ENCODE measurements at places on chromosomes 13 and 19. TPM values are rescaled to one million over a fixed set of nuclear protein-coding genes. Genes with fewer than 3 reads are reported as not detected.

ZNF765 gene
- 6.3 TPM for total RNA-seq

MISP gene
- not detected for total RNA-seq

SOHLH2 gene
- not detected for total RNA-seq

- H3K27me3 ChIP-seq = no peaks in the 10 kb centered on the region
- H3K36me3 ChIP-seq = no peaks in the 10 kb centered on the region
- peak; percentile 29 for DNase-seq
- no peak overlapping the region for H3K27ac ChIP-seq
Observed at GRCh38 chr19:41376998-41377365, 649 bp downstream of the TMEM91 start.

DNA sequence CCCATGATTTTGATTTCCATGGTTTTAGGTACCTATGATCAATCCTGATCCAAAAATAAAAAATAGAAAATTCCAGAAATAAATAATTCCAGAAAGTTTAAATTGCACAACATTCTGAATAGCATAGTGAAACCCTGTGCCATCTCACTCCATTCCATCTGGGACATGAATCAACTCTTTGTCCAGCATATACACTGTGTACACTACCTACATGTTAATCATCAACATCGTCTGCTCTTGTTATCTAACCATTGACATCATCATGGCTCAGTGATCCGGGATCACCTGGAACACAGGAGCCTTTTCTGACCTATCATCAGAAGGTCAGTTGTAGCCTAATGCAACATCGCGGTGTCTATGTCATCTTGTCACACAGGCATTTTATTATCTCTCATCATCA lies 75.6 kb downstream of the MYO16 start:
- H3K27me3 ChIP-seq = no peaks in the 10 kb centered on the region
- no peak overlapping the region for H3K4me3 ChIP-seq

DNA sequence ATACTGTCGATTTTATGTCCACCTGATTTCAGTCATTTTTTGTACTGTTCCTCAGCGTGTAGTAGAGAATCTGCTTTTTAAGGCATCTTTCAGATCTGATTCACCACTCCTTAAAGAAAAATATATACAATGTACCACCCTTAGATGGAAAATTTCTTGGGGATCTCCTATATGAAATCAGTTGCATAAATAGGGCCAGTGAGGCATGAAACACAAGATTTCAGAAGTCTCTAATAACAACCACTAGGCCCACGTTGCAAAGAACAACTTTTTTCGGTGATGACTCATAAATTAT lies 1.4 kb downstream of the USP12 start:
- no peak for DNase-seq
- no peaks in the 10 kb centered on the region for H3K27me3 ChIP-seq
- no peaks in the 10 kb centered on the region for H3K36me3 ChIP-seq

DNA sequence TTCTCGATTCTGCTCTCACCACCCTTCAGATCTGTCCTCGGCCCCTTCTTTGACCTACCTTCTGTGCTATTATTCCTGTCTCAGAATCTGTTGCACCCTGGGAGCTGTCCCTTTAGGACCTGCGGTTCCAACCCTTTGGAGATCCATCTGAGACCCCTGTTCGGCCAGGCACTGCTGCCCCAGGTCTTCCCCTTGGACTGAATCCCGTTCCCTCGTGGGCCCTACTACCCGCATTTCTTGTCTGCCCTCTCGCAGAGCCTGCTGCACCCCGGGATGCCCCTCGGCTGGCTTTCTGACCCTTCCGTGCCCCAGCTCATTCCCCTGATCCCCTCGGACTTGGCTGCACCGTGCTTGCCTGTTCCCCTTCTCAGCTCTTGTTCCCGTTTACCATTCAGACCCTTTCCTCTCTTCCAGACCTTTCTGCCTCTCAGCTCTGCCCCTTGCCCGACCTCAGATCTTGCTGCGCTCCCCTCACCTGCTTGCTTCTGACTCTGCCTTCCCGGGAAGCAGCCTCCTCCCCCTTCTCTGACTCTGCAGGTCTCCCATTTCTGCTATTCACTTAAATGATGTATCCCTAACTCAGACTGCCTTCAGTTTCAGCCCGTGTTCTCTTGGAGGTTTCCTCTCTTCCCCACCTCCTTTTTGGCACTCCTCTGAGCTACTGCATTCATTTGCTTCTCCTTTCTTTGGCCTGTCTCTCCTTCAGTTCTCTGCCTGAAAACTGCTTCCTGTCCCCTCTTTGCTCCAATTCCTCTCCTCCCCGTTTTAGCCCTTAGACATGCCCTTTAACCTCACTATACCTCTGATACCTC lies 1.1 kb downstream of the ARHGAP35 start:
- peak; percentile 64 for DNase-seq
- H3K27ac ChIP-seq = peak overlapping the region; percentile 93
- peaks cover 38% of the 10 kb centered on the region for H3K4me1 ChIP-seq
- H3K27me3 ChIP-seq = no peaks in the 10 kb centered on the region
- no peaks in the 10 kb centered on the region for H3K36me3 ChIP-seq

DNA sequence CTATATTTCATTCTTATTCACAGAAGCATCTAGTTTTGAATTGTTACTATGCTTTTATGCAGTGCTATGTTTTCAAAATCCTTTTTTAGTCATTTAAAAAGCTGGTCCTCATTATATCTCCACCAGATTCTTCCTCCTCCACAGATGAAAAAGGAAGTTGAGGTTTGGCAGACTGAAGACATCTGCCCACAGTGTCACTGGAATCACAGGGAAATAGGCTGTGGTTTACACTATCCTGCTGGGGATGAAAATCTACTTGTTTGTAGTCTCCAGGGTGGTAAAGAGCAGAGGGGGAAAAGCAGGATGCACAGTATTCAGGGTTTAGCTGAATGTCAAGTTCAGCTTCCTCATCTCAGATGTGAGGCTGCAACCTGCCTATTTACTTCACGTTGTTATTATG lies 351.2 kb downstream of the DNAJC15 start:
- no peak overlapping the region for H3K27ac ChIP-seq
- peak; percentile 75 for DNase-seq
- H3K4me1 ChIP-seq = peaks cover 32% of the 10 kb centered on the region
- peaks cover 4% of the 10 kb centered on the region for H3K36me3 ChIP-seq
- 0 out of 2 replicates have a peak overlapping the region, but pooled peaks have one; percentile 29 for H3K4me3 ChIP-seq
- H3K27me3 ChIP-seq = no peaks in the 10 kb centered on the region

- peaks cover 10% of the 10 kb centered on the region for H3K4me1 ChIP-seq
- H3K27me3 ChIP-seq = no peaks in the 10 kb centered on the region
- H3K36me3 ChIP-seq = no peaks in the 10 kb centered on the region
Observed at GRCh38 chr19:30666301-30666803, 294.2 kb downstream of the ZNF536 start.

DNA sequence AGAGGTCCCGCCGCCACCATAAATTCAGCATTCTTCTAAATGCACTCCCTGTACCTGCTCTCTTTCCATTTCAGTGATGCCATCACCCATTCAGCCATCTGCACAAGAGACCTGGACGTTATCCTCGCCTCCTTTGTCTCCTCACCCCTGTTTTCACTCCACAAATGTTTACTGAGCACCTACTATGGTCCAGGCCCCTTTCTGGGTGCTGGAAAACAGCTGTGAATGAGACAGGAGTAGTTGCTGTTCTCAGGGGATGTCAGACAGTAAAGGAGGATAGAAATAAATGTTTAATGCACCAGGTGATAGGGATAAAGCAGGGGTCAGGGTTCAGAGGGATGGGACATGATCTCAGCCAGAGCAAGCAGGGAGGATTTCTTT lies 3.3 kb downstream of the AP1M1 start:
- no peak overlapping the region for H3K27ac ChIP-seq
- no peaks in the 10 kb centered on the region for H3K27me3 ChIP-seq
- peaks cover 28% of the 10 kb centered on the region for H3K4me1 ChIP-seq
- H3K36me3 ChIP-seq = peaks cover 8% of the 10 kb centered on the region
- no peak for DNase-seq

GRCh38 chr13:36973621-36974295 lies 25.4 kb downstream of the ALG5 start:
- no peak overlapping the region for H3K27ac ChIP-seq
- no peaks in the 10 kb centered on the region for H3K27me3 ChIP-seq
- H3K36me3 ChIP-seq = peaks cover 31% of the 10 kb centered on the region
- DNase-seq = no peak

DNA sequence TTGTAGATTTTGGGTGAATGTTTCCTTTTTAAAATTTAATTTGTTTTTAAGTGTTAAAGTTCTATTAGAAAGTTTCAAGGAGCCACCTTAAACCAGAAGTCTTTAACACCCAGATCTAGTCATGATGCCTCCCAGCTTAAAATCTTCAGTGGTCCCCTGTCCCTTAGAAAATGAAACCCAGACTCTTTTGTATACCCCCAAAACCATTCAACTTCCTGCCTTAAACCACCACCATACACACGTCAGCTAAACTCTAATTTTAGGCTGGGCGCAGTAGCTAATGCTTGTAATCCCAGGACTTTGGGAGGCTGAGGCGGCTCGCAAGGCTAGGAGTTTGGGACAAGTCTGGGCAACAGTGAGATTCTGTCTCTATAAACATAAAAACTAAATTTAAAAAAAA lies 37.9 kb downstream of the N4BP2L1 start:
- H3K27me3 ChIP-seq = no peaks in the 10 kb centered on the region
- no peak for DNase-seq
- H3K36me3 ChIP-seq = no peaks in the 10 kb centered on the region
- H3K4me3 ChIP-seq = no peak overlapping the region

DNA sequence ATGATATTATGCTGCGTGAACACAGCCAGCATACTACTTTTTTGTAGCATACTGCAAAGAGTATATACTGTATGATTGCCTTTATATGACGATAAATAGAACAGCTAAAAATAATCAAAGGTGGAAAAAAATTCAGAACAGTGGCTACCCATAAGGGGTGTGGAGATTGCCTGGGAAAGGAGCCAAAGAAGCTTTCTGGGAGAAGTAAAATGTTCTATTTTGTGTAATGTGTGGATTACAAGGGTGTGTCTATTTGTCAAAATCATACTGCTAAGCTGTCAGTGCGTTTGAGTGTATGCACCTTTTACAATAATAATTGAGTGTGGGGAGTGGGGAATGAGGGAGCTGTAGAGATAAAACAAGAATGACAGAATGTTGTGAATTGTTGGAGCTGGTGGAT lies 45.2 kb upstream of the MTIF3 start:
- H3K36me3 ChIP-seq = no peaks in the 10 kb centered on the region
- no peak overlapping the region for H3K4me3 ChIP-seq
- no peak for DNase-seq

DNA sequence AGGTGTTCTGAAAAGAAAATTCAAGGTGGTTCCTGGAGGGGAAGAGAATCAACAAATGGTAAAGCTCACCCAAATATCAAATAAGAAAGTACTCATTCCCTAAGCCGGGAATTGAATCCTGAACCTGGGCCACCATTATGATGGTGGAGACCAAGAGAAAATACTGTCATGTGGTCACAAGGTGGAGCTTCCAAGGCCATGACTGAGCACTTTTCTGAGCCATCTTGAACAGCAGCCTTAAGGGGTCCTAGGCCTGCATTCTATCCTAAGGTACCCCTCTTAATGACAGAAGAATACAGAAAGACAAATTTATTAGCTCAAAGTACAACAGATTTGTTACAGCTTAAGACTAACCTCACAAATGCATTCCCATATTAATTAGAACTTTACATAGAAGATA lies 9.6 kb downstream of the ZNF431 start:
- no peak for DNase-seq
- H3K4me1 ChIP-seq = no peaks in the 10 kb centered on the region
- H3K27ac ChIP-seq = no peak overlapping the region

DNA sequence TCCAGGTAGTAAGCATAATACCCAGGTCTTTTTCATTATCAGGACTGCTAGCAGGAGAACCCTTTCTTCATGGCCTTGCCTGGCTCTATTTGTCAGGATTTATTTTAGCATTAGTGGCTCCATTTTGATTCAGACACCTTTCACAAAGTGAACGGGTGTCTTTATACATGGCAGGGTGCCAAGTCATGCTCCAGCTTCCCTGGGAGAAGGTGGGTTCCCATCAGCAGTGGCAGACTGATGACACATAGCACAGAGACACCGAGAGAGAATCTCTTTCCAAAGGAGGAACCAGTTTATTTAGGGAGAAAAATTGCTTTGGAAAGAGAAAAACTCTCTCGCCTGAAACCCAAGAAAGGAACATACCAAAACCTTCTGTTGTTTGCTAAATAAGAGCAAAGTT lies 135.3 kb upstream of the TMTC4 start:
- no peaks in the 10 kb centered on the region for H3K4me1 ChIP-seq
- peaks cover 27% of the 10 kb centered on the region for H3K27me3 ChIP-seq
- no peak for DNase-seq

DNA sequence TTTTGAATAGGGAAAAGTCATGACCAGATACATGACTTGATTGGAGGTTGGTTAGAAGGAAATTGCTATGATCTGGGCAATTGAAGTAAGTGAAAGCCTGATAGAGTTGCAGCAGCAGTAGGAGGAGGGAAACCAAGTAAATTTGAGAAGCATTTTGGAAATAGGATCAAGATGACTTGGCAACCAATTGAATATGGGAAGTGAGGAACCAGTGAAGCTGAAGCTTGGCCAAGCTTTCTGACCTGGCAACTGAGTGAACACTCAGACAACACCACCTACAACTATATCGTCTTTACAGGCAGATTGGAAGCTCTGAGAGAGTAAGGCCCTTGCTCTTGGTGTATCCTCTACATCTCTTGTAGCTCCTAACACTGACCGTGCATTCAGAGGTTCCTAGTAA lies 16.2 kb upstream of the KATNAL1 start:
- peak; percentile 22 for DNase-seq
- no peaks in the 10 kb centered on the region for H3K36me3 ChIP-seq
- H3K4me3 ChIP-seq = no peak overlapping the region
- no peaks in the 10 kb centered on the region for H3K27me3 ChIP-seq

GRCh38 chr13:56864451-56864850 lies 276.3 kb upstream of the PRR20A start:
- H3K4me1 ChIP-seq = no peaks in the 10 kb centered on the region
- no peak for DNase-seq
- H3K4me3 ChIP-seq = no peak overlapping the region
- no peak overlapping the region for H3K27ac ChIP-seq
- no peaks in the 10 kb centered on the region for H3K27me3 ChIP-seq
